ENCODE measurements at places on chromosomes 5 and 9. TPM values are rescaled to one million over a fixed set of nuclear protein-coding genes. Genes with fewer than 3 reads are reported as not detected.

The SPATA31E1 gene
- under 0.01 TPM for total RNA-seq

The TMEM252 gene
- total RNA-seq, result not detected

The TTC23L gene
- total RNA-seq, result under 0.01 TPM

The TOMM5 gene
- total RNA-seq, result 117 TPM

The NRG2 gene
- total RNA-seq, result 0.77 TPM

The DMRTA1 gene
- total RNA-seq, result 1.5 TPM
